ENCODE measurements at places on chromosomes 1 and 21.

GRCh38 chr1:243254233-243254926 lies 701 bp downstream of the CEP170 start:
- DNase-seq: peak; percentile 80

DNA sequence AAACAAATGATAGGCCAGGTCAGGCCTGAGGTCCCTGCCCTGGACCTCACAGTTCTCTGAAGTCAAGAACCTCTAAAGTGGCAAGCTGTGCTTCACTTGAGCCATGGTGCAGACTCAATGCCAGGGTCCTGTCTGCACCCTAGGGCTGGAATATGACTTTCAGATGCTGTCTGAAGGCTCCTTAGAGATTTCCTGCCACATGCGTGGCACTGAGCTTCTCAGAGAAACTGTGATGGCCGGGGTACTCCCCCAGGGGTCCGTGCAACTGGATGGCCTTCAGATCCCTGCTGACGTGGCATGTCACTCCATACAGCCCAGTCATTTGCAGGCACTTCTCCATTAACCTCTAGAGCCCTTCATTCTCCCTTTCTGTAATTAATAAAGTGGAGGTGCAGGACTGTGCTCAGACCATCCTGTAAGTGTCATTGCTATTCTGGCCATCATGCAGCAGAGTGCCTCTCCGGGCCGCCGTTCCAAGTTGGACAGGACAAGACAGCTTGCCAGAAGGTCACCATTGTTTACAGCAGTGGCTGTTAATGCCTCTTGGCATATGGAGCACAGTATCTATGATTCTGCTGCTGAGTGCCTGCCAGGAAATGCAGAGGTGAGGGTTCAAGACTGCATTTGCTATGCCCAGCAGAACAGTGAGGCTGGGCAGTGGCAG lies 205.1 kb upstream of the COA6 start:
- no peak for DNase-seq

- DNase-seq: no peak
Measured at GRCh38 chr1:63916485-63917360, 142.9 kb downstream of the ROR1 start.

- DNase-seq: peak; percentile 44
Measured at GRCh38 chr1:109084563-109085517, 5.7 kb upstream of the TMEM167B start.

DNA sequence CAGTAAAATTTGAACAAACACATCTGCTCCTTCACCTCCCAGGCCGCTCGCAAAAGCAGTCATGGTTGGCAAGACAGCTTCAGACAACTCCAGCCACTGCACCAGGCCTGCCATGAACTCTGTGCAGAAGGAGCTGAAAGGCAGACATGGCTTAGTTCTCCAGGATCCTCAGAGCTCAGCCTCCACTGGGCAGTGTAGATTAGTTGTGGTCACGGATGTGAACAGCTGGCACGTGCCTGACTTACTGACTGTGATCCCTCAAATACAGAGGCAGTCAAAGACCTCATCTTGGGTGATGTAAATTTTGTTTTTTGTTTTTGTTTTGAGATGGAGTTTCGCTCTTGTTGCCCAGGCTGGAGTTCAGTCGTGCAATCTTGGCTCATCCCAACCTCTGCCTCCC lies 28.4 kb downstream of the TMCO4 start:
- no peak for DNase-seq

DNA sequence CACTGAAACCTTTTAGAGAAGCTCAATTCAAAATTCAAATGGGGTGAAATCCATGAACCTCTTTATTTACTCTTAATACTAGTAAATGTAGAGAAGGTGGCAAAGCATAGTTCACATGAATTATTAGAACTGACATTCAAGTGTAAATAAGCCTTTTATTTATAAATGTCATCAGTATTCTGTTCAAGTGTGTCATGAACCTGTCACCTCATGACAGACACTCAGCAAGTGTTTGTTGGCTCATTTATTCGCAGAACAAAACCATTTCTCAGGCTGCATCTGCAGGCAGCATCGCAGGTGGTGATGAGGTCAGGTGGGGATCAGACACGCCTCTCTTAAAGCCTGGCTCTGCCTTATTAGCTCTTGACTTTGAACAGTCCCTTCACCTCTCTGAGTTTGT lies 116.6 kb downstream of the SETD4 start:
- DNase-seq: no peak

Data from common myeloid progenitor, CD34-positive (primary cell).